ENCODE measurements at places on chromosomes 1 and 21. TPM values are rescaled to one million over a fixed set of nuclear protein-coding genes. Genes with fewer than 3 reads are reported as not detected.

The GLIS1 gene
- not detected for total RNA-seq

The LCE1C gene
- not detected for total RNA-seq

The ISG20L2 gene
- 40.7 TPM for total RNA-seq

The WDR4 gene
- total RNA-seq, result 34.2 TPM

The CHRM3 gene
- not detected for total RNA-seq

The FASLG gene
- not detected for total RNA-seq

The RAP1GAP gene
- 7.1 TPM for total RNA-seq

The SLC44A3 gene
- 1.9 TPM for total RNA-seq

The B3GALT5 gene
- total RNA-seq, result 0.22 TPM

The GBP4 gene
- 0.03 TPM for total RNA-seq

The INTS7 gene
- total RNA-seq, result 21.1 TPM

The SPATA1 gene
- total RNA-seq, result 0.75 TPM

The DAB1 gene
- total RNA-seq, result not detected

The KCNJ9 gene
- not detected for total RNA-seq

The TNFRSF18 gene
- 0.35 TPM for total RNA-seq

The ANGPTL7 gene
- total RNA-seq, result not detected

The PTPRC gene
- total RNA-seq, result not detected

The AIRE gene
- total RNA-seq, result not detected

The OR2T33 gene
- not detected for total RNA-seq

The PBXIP1 gene
- total RNA-seq, result 15.5 TPM

The CELA3A gene
- total RNA-seq, result not detected

The CD52 gene
- not detected for total RNA-seq

The KCNE2 gene
- not detected for total RNA-seq

The TNFSF18 gene
- total RNA-seq, result not detected

The RPS6KA1 gene
- 17.9 TPM for total RNA-seq

The PIK3CD gene
- 5.4 TPM for total RNA-seq

The FLG2 gene
- total RNA-seq, result not detected

The BTBD8 gene
- total RNA-seq, result 1.1 TPM
